ENCODE measurements at places on chromosomes 11 and 22.
A peak's percentile ranks its signal among the peaks of the same experiment; 100 is the strongest.

- no peak for DNase-seq
Observed at GRCh38 chr22:36858156-36858555, 2.6 kb upstream of the NCF4 start.

- no peak for DNase-seq
Observed at GRCh38 chr11:128619540-128620308, 32.4 kb upstream of the ETS1 start.

GRCh38 chr22:22508274-22509176, at the start of gene ZNF280B:
TSS of gene ZNF280B (minus strand) at chr22:22508742. CDS start at chr22:22489398, 19,344 bp downstream.
- DNase-seq, result peak; percentile 84

DNA sequence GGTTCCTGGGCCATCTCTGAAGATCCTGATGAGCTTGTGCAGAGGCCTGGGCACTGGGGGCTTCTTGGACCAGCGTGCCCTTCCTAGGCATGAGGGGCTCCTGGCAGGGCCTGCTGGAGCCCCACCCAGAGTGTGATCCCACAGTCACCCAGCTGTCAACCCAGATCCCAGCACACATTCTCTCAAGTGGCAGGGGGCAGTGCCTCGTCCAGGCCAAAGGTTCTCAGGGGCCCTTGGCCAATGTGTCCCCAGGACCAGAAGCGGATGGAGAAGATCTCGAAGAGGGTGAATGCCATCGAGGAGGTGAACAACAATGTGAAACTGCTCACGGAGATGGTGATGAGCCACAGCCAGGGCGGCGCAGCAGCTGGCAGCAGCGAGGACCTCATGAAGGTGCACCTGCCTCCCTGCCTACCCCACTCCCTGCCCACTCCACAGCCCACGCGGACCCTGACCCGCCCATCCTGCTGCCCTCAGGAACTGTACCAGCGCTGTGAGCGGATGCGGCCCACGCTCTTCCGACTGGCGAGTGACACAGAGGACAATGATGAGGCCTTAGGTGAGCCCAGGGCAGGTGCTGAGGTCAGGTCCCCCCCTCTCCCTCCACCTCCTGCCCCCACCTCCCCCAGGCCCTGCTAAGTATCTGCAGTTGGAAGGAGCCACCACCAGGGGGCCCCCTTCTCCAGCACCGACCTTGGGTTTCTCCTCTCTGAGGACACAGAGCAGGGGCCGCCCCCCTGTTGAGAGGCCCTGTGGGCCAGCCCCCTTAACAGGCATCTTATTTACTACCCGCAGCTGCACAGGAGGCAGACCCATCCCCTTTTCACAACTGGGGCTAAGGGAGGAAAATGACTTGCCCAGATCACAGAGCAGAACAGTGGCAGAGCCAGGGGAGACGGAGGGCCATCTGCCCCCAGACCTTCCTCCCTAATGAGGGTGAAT, 14.7 kb downstream of the GGA1 start:
- peak; percentile 83 for DNase-seq

DNA sequence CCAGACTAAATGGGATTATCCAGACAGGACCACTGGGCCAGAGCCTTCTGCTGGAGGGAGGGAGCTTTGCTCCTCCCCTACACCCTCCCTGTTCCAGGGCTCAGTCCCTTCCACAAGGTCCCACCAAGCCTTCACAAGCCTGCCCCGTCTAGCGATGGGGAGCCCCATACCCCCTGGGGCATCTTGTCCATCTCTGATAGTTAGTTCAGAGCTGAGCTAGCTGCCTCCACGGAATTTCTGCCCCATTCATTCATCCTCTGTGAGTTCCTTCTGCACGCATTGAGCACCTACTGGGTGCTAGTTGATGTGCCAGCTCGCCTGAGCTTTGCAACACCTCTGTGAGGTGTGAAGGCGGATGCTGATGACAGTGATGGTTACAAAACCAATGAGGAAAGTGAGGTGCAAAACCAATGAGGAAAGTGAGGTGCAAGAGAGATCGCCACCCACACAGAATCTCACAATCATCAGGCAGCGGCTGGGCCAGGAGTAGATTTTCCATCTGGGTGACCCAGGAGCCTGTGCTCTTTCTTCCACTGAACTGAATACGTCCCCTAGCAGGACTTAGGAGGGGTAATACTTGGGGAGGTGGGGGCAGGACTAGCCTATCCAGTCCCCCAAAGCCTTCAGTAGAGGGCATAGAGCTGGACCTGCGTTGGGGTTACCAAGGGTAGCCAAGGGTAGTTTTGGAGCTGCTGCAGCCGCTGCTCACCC, 21.5 kb upstream of the CBX7 start:
- DNase-seq, result peak; percentile 76

- no peak for DNase-seq
Observed at GRCh38 chr11:126460417-126461095, 105.1 kb downstream of the ST3GAL4 start.

GRCh38 chr11:90288212-90288821, 65.5 kb upstream of the CHORDC1 start:
- DNase-seq, result no peak

DNA sequence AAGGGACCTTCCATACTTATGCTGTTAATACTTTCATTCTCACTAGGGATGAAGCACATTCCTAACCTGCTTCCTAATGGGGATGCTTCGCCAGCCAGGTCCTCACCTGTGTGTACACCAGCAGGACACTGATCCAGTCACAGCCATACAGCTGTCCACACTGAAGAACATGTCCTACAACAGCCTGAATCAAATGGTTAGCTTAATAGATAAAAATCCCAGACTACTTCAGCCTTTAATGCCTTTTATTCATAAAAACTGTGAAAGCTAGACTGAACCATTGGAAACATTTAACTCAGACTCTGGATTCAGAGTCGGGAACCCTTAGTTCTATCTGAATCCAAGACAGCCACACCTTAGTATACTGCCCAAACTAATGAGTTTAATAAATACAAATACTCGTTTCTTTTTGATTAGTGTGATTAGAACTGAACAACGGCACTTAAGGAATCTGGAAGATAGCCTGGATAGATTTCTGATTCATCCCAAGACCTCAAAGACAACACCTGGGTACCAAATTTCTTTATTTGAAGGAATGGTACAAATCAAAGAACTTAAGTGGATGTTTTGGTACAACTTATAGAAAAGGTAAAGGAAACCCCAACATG, 3.3 kb downstream of the FTH1 start:
- DNase-seq, result peak; percentile 37

DNA sequence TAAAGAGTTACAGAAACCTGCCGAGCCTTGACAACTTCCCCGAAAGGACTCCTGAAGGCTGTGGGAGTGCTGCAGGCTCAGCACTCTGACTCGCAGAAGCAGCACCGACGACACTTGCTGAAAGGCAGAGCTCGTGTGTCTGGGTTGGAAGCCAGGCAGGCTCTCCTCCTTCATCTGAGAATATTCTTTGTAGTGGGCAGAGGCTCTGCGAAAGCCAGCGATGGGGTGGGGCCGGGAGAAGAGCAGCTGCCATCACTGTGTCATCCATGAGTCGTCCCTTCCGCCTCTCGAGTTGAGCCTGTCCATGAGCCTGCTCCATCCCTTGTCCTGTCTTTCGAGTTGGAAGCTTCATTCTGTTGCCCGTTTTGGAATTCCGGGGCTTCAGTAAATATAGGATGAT, 11.9 kb downstream of the GLB1L2 start:
- DNase-seq, result no peak

- DNase-seq, result no peak
Observed at GRCh38 chr11:108663154-108663877, 1.6 kb upstream of the DDX10 start.

DNA sequence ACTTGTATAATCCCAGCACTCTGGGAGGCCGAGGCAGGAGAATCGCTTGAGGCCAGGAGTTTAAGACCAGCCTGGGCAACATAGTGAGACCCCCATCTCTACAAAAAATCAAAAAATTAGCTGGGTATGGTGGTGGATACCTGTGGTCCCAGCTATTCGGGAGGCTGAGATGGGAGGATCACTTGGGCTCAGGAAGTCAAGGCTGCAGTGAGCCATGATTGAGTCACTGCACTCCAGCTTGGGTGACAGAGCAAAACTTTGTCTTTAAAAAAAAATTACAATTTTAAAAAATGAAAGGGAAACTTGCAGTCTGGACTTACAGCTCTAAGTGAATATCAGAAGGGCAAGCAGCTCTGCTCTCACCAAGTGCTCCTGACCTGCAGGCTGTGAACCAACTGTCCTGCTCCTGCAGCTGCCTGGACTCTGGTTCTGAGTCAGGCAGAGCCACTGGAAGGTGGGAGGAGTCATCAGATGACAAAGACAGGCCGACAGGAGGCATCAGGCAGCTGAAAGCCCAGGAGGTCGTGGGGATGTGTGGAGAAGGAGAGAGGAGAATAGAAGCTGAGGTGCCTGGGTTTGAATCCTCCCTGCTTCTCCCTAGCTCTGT, 9.6 kb downstream of the SMTNL1 start:
- DNase-seq, result no peak

GRCh38 chr22:19126309-19127273, 4.4 kb upstream of the DGCR2 start:
- DNase-seq, result no peak

Data from CD4-positive, alpha-beta T cell treated with Interleukin-12 subunit alpha and Interleukin-12 subunit beta, for 1 hour (primary cell).